ENCODE measurements at places on chromosomes 3 and 15. TPM values are rescaled to one million over a fixed set of nuclear protein-coding genes. Genes with fewer than 3 reads are reported as not detected.
A peak's percentile ranks its signal among the peaks of the same experiment; 100 is the strongest.

- DNase-seq = no peak
- H3K27ac ChIP-seq = peak overlapping the region; percentile 16
- H3K36me3 ChIP-seq = no peaks in the 10 kb centered on the region
- no peak overlapping the region for H3K4me3 ChIP-seq
Observed at GRCh38 chr3:111311126-111311525, 230.9 kb upstream of the CD96 start.

- no peak for DNase-seq
- no peaks in the 10 kb centered on the region for H3K36me3 ChIP-seq
- H3K4me1 ChIP-seq = peaks cover 36% of the 10 kb centered on the region
- no peak overlapping the region for H3K27ac ChIP-seq
- no peaks in the 10 kb centered on the region for H3K27me3 ChIP-seq
Observed at GRCh38 chr3:197802779-197803459, 11.9 kb downstream of the LRCH3 start.

Gene ACKR2
- total RNA-seq = 3.2 TPM

DNA sequence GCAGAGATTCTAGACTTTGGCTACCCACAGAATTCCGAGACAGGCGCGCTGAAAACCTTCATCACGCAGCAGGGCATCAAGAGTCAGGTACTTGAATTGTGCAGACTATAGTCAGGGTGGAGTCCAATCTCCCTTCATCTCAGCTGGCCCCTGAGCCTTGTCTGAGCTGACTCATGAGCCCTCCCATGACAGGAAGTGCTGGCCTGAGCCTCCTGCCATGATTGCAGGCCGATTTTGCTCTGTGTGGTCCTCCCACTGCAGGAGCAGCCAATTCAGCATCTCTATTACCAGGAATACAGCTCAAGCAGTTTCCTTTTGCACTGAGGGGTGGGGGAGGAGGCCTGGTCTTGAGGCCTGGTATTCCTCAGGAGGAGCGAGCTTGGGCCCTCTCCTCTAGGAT lies 5.5 kb downstream of the AP2M1 start:
- no peak overlapping the region for H3K4me3 ChIP-seq
- H3K27me3 ChIP-seq = no peaks in the 10 kb centered on the region
- peaks cover 71% of the 10 kb centered on the region for H3K36me3 ChIP-seq
- DNase-seq = no peak

DNA sequence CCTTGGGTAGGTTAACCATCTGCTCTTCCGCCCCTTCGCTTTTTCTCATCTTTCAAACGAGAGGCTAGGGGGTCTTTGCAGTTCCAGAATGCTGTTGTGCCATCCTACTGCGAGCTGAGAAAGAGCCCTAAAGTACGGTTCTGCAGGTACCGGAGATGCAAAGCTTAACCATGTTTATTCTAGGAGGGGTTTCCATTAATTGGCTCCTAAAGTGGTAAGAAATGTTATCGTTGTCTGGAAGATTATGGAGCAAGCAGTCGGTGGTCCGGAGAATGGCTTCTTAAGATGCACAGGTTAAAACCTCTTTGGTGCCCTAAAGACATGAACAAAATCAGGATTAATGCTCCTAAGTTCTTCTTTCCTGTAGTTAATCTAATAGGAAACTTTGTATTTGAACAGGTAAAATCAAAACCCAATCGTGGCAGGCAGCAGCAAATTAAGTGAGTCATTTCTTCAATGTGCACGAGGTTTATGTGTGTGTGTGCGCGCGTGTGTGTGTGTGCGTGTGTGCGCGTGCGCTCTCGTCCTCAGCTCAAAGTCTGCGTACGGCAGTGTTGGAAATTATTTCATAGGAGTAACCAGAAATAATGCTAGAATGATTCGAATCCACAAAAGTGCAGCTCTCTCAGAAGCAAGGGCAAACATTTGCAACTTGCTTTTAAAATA lies 772 bp downstream of the FAM81A start:
- no peaks in the 10 kb centered on the region for H3K36me3 ChIP-seq
- H3K27me3 ChIP-seq = peaks cover 22% of the 10 kb centered on the region
- H3K4me1 ChIP-seq = peaks cover 11% of the 10 kb centered on the region
- peak overlapping the region; percentile 54 for H3K4me3 ChIP-seq

DNA sequence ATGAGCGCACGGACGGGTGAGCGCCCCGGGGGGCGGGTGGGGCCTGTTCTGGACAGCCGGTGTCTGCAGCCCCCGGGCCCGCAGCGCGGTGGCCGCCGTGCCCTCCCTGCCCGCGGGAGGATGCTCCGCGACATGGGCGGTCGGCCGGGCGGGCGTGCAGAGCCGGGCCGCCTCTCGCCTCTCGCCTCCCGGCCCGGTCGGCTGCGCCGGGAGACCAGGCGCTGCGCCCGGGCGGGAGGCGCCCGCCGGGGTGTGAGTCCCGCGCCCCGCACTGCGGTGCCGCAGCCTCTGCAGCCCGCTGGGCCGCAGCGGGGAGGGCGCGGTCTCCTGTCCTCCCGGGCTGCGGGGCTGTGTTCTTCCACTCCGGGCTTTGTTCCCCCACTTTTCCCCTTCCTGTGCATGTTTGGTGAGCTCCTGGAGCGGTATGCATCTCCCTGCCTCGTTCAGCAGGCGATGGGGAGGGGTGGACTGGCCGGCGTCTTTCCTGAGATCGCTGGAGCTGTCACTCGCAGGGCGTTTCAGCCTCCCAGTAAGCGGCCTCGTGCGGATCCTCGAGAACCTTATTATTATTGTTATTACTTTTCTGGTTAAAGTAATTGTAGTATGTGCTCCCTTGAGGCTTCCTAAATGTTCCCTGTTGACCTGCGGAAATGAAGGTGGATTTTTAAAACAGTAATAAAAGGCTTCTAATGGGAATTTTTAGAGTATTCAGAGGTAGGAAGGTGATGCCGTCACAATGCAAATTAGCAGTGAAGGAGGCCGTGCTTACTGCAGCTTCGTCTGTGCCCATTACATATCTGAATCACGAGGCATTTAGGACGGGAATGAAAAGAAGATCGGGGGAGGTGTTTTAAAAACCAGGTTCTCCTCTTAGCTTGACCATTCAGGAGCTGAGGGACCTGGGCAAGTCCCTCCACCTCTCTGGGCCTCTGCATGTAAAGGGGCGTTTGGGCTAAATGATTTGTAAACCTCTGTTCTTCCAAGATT lies 593 bp downstream of the TMOD2 start:
- no peaks in the 10 kb centered on the region for H3K36me3 ChIP-seq
- H3K27ac ChIP-seq = peak overlapping the region; percentile 38
- no peaks in the 10 kb centered on the region for H3K27me3 ChIP-seq
- peak; percentile 84 for DNase-seq

Gene GUCA1C
- total RNA-seq = not detected

Gene PLA2G4B
- total RNA-seq = 7.4 TPM
